ENCODE measurements at places on chromosomes 7 and 10.

DNA sequence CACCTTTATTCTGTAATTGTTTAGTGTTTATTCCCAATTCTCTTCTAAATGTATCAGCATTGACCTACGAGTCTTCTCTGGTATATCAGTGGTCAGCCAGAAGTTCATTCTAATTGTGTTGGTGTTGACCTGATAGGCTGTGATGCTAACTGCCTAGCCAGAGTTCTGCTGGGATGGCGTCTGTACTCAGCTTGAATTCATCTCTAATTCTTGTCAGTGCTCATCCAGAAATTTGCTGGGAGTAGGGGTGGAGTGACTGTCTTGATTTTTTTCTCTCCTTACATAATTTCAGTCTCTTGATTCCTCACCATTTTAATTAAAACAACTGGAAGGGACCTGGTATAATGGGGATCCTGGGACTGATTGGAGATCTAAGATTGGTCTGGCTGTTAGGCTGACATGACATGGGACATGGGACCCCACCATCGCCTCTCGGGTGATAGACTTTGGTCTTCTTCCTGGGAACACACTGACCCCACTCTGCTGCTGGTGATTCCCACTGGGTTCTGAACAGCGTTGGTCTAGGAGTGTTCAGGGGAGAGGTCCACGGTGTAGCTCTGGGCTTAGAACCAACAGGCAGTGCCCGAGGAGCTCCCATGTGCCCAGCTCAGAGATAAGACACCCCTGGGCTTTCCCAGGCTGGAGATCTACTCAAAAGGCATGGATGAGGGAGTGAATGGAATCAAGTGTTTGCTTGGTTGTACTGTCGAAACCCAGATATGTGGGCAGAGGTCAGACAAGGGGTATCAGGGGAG is 3.8 kb downstream of the NEURL1 start:
- no peak for DNase-seq

GRCh38 chr10:69816521-69816920 is 14.8 kb downstream of the COL13A1 start:
- DNase-seq = no peak

GRCh38 chr10:125103466-125103865 is 56.9 kb downstream of the CTBP2 start:
- no peak for DNase-seq

GRCh38 chr10:9786101-9786500 is 1231.6 kb upstream of the CELF2 start:
- no peak for DNase-seq

GRCh38 chr7:158950914-158951635 is 94.7 kb downstream of the DYNC2I1 start:
- no peak for DNase-seq

DNA sequence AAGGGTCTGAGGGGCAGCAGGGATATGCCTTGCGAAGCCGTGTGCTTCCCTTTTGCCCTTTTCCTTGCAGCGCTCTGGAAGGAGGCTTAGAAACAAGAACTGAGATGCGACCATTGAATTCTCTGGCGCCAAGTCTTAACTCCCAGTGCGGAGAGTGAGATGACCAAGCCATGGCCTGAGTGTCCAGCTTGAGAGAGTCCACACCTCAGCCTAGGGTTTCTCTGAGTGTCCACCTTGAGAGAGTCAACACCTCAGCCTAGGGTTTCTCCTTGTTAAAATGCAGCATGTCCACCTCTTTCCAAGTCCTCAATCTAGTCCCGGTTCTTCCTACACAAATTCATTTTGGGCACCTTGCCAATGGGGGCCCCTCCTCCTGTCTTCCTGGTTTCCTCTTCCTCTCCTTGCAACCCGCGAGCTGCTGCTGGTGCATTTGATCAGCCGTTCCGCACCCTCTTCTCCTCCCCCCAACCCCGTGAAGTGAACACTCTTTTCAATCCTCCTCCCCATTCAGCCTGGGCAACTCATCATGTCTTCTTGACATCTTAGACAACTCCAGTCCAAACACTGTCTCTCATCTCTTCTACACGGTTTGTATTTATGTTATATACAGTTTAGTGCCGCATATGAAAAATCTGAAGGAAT is 178.2 kb upstream of the PITRM1 start:
- no peak for DNase-seq

All from BE2C (cell line).